Fibroblast of villous mesenchyme (primary cell): ENCODE measurements at places on chromosomes 12 and 14. TPM values are rescaled to one million over a fixed set of nuclear protein-coding genes. Genes with fewer than 3 reads are reported as not detected.

The CPNE6 gene
- not detected in 2 replicates for total RNA-seq

The CLSTN3 gene
- total RNA-seq = 11.3 and 19.0 TPM in 2 replicates

The TMEM179 gene
- under 0.01 TPM in 1 of 2 replicates, not detected in the other for total RNA-seq

The DCN gene
- 125 and 258 TPM in 2 replicates for total RNA-seq

The PLEKHG7 gene
- total RNA-seq = not detected in 2 replicates

The ZDHHC22 gene
- not detected in 2 replicates for total RNA-seq

The NDUFA9 gene
- total RNA-seq = 33.2 and 54.0 TPM in 2 replicates

The GPD1 gene
- under 0.01 TPM in 1 of 2 replicates, not detected in the other for total RNA-seq

The ACOT6 gene
- under 0.01 TPM in 1 of 2 replicates, not detected in the other for total RNA-seq

The FAM222A gene
- total RNA-seq = 0.32 and 0.43 TPM in 2 replicates

The TIGAR gene
- total RNA-seq = 10.3 and 20.7 TPM in 2 replicates

The GRIN2B gene
- under 0.01 TPM in 1 of 2 replicates, not detected in the other for total RNA-seq

The BRMS1L gene
- total RNA-seq = 4.2 and 5.6 TPM in 2 replicates

The MYF5 gene
- total RNA-seq = not detected in 2 replicates

The PTPRB gene
- 0.43 and 0.97 TPM in 2 replicates for total RNA-seq

The SCNN1A gene
- total RNA-seq = under 0.01 and 0.32 TPM in 2 replicates

The HOXC6 gene
- total RNA-seq = 1.6 and 1.7 TPM in 2 replicates

The SLC10A1 gene
- total RNA-seq = not detected in 2 replicates

The CIPC gene
- total RNA-seq = 11.3 and 23.7 TPM in 2 replicates

The POTEG gene
- total RNA-seq = not detected in 2 replicates

The SPX gene
- total RNA-seq = under 0.01 and 0.86 TPM in 2 replicates

The PTPRQ gene
- total RNA-seq = 0.32 and 5.6 TPM in 2 replicates

The GPR135 gene
- 3.9 and 6.5 TPM in 2 replicates for total RNA-seq

The VRTN gene
- not detected in 2 replicates for total RNA-seq

The IFNG gene
- total RNA-seq = not detected in 2 replicates

The DIO2 gene
- 31.5 and 42.5 TPM in 2 replicates for total RNA-seq

The NKX2-1 gene
- total RNA-seq = not detected in 2 replicates

The SOCS2 gene
- 37.6 and 45.1 TPM in 2 replicates for total RNA-seq

The SMCO2 gene
- total RNA-seq = under 0.01 TPM in 1 of 2 replicates, not detected in the other
